ENCODE measurements at places on chromosomes 4 and X. TPM values are rescaled to one million over a fixed set of nuclear protein-coding genes. Genes with fewer than 3 reads are reported as not detected.

USP17L12 gene
- total RNA-seq = not detected

FRMPD4 gene
- total RNA-seq = 0.07 TPM

SPANXA2 gene
- not detected for total RNA-seq

GAGE13 gene
- total RNA-seq = not detected

ZNF141 gene
- 36.3 TPM for total RNA-seq

ZNF718 gene
- total RNA-seq = 14.4 TPM

CLDN2 gene
- not detected for total RNA-seq

ZNF275 gene
- total RNA-seq = 13.9 TPM

RTL9 gene
- total RNA-seq = 0.37 TPM

SUPT20HL1 gene
- not detected for total RNA-seq
